Spleen (tissue), 13 donors: ENCODE measurements at places on chromosomes 12 and 14.

DNA sequence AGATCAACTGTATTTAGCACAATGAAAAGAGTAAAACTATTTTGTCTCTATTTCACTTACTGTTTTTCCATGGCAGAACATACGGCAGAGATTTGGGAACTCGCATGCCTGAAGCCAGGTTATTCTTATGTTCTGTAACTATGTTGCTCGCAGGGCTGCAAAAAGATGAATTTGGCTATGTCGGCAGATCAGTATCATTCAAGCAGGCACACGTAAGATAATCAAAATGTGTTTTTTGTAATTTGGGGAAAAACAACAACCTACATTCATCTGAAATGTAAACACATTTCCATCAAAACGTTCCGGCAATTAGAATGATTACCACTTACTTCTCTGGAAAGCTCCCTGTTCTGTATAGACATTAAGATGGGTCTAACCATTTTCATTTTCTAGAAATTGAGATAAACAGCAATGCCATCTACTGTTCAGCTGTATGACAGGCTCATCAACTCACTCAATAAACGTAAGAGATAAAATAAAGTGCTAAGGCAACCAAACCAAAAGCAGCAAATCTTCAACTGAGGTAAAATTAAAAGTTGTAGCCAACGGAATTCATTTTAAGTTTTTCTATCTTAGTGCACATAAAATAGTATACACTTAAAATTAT lies 13.0 kb downstream of the GTSF1 start:
- no peak for DNase-seq

GRCh38 chr14:54300881-54301280 lies 95.9 kb upstream of the CDKN3 start:
- no peak for DNase-seq

- no peak for DNase-seq
Measured at GRCh38 chr12:7060353-7060954, at the start of gene C1S. TSS of gene C1S (plus strand) at chr12:7060718. CDS start at chr12:7061913, 1,195 bp downstream.

- DNase-seq = no peak
Measured at GRCh38 chr14:98949051-98949450, 322.9 kb downstream of the BCL11B start.

DNA sequence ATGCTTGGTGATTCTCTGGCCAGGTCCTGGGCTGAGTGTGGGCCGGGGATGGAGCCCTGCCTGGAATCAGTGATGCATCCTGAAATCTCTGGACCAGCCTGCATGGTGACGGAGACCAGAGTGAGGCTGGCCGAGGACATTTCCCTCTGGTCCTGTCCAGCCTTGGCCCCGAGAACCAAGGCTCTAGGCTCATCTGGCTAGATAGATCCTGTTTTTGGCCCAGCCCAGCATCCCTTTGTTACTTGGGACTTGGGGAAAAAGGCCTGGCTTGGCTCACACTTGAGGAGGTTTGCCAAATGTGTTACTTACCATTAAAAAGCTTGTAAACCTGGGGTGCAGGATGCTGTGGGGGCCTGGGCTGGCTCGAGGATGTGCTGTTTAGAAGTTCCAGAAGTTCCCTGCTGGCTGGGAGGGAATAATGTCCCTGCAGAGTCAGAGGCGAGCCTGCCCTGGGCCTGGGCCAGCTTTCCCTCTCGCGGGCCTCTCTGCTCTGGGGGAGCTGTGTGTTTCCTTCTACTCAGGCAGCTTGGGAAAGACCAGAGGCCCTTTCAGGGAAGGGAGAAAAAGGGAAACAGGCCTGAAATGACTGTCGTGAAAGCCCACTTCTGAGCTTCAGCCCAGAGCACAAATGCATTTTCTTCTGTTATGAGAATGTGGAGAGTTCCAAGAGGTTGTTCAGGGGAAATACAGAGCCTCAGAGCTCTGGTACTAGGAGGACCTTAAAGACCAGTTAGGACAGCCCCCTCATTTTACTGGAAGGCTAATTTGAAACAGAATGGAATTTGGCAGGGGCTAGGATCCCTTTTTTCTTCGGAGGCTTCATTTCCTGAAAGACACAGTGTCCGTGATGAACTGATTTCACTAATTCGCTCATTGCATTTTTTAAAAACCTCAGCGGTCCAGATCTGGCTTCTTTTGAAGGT lies 47.2 kb upstream of the CTDSP2 start:
- no peak for DNase-seq
